Activated CD4-positive, alpha-beta memory T cell treated with anti-CD3 and anti-CD28 coated beads for 36 hours (primary cell): ENCODE measurements at places on chromosomes 5 and 9. TPM values are rescaled to one million over a fixed set of nuclear protein-coding genes. Genes with fewer than 3 reads are reported as not detected.
A peak's percentile ranks its signal among the peaks of the same experiment; 100 is the strongest.

DNA sequence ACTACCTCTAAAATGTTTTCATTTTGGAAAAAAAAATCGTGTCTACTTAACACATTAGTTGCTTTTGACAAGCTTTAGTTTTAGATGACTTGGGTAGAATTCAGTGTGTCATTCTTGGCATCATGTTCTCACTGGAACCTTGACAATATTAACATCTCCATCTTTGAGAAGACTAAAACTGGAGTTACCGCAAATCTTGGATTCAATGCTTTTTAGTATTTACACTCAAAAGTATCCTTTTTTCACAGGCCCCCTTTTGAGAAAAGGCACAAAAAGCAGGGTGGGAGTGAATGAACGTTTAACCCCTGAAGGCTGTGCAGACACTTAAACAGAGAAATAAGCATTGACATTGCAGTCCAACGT lies 549.1 kb downstream of the CSNK1G3 start:
- no peak overlapping the region for H3K4me3 ChIP-seq
- DNase-seq: no peak
- H3K27ac ChIP-seq: no peak overlapping the region
- H3K4me1 ChIP-seq: no peaks in the 10 kb centered on the region
- H3K27me3 ChIP-seq: no peaks in the 10 kb centered on the region
- no peaks in the 10 kb centered on the region for H3K36me3 ChIP-seq

- no peak overlapping the region for H3K4me3 ChIP-seq
- no peaks in the 10 kb centered on the region for H3K4me1 ChIP-seq
- no peak for DNase-seq
- no peak overlapping the region for H3K27ac ChIP-seq
- H3K36me3 ChIP-seq: no peaks in the 10 kb centered on the region
Measured at GRCh38 chr5:129073111-129073510, 21.4 kb upstream of the ISOC1 start.

DNA sequence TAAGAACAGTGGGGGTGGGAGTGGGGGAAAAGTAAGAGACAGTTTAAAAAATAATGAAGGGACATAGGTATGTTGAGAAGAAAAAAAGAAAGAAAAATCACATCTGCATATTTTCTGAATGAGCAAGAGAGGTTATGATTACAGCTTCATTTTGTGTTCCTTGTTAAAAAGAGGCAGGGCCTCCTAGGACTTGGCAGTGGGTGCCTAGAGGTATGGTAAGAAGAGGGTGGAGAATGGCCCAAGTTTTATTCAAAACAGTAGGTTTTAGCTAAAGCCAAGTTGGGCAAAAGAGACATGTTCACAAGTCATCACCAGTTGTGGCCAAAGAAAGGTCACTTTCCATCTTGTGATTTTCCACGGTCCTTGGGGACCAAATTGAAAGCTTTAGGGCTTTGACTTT lies 643.4 kb downstream of the CCDC171 start:
- no peaks in the 10 kb centered on the region for H3K4me1 ChIP-seq
- H3K4me3 ChIP-seq: no peak overlapping the region
- no peak overlapping the region for H3K27ac ChIP-seq
- no peak for DNase-seq
- H3K36me3 ChIP-seq: no peaks in the 10 kb centered on the region

GRCh38 chr9:133770076-133770777 lies 32.1 kb upstream of the SARDH start:
- H3K4me3 ChIP-seq: no peak overlapping the region
- DNase-seq: peak; percentile 5
- H3K36me3 ChIP-seq: peaks cover 14% of the 10 kb centered on the region
- no peaks in the 10 kb centered on the region for H3K27me3 ChIP-seq
- H3K27ac ChIP-seq: no peak overlapping the region

DNA sequence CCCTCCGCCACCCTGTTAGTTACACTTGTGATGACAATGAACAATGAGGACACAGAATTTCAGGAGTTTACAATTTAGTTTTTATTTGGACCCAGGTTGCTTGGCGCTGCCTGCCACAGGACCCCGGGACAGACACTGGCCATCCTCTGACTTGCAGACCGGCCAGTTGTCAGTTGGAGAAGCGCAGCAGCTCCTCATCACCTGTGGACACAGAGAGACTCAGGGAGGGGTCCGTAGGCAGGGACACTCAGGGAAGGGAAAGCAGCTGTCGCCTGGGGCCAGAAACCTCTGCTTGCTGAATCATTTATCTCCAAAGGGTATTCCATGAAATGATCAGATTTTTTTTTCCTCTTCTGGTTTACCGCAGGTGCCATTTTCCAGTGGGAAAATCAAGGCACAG lies 18.0 kb downstream of the AMBP start:
- no peak overlapping the region for H3K4me3 ChIP-seq
- peaks cover 4% of the 10 kb centered on the region for H3K27me3 ChIP-seq
- H3K27ac ChIP-seq: no peak overlapping the region
- H3K36me3 ChIP-seq: no peaks in the 10 kb centered on the region

- H3K27ac ChIP-seq: no peak overlapping the region
- no peaks in the 10 kb centered on the region for H3K27me3 ChIP-seq
- H3K36me3 ChIP-seq: no peaks in the 10 kb centered on the region
- no peak overlapping the region for H3K4me3 ChIP-seq
Measured at GRCh38 chr5:16755641-16756040, 138.8 kb upstream of the RETREG1 start.

- no peak overlapping the region for H3K4me3 ChIP-seq
- DNase-seq: no peak
- no peaks in the 10 kb centered on the region for H3K4me1 ChIP-seq
Measured at GRCh38 chr5:44911501-44911900, 102.8 kb downstream of the MRPS30 start.

- no peaks in the 10 kb centered on the region for H3K27me3 ChIP-seq
- H3K27ac ChIP-seq: no peak overlapping the region
- H3K36me3 ChIP-seq: no peaks in the 10 kb centered on the region
- H3K4me1 ChIP-seq: no peaks in the 10 kb centered on the region
- DNase-seq: no peak
Measured at GRCh38 chr5:125812651-125813050, 610.6 kb upstream of the GRAMD2B start.

GRCh38 chr5:6775571-6775970 lies 62.3 kb downstream of the TENT4A start:
- no peak for DNase-seq
- no peaks in the 10 kb centered on the region for H3K36me3 ChIP-seq
- peaks cover 24% of the 10 kb centered on the region for H3K27me3 ChIP-seq
- no peak overlapping the region for H3K27ac ChIP-seq
- peaks cover 8% of the 10 kb centered on the region for H3K4me1 ChIP-seq
- no peak overlapping the region for H3K4me3 ChIP-seq

- no peaks in the 10 kb centered on the region for H3K36me3 ChIP-seq
- H3K4me3 ChIP-seq: no peak overlapping the region
- H3K27ac ChIP-seq: no peak overlapping the region
- no peak for DNase-seq
Measured at GRCh38 chr9:109286571-109286977, 34.3 kb downstream of the EPB41L4B start.

- no peak overlapping the region for H3K27ac ChIP-seq
- no peak overlapping the region for H3K4me3 ChIP-seq
- H3K27me3 ChIP-seq: peaks cover 2% of the 10 kb centered on the region
- no peak for DNase-seq
- H3K4me1 ChIP-seq: no peaks in the 10 kb centered on the region
Measured at GRCh38 chr9:72371151-72371550, 6.1 kb upstream of the ZFAND5 start.

- H3K27me3 ChIP-seq: no peaks in the 10 kb centered on the region
- no peak overlapping the region for H3K4me3 ChIP-seq
- H3K36me3 ChIP-seq: no peaks in the 10 kb centered on the region
- no peak overlapping the region for H3K27ac ChIP-seq
Measured at GRCh38 chr9:14907696-14908095, 2.5 kb downstream of the FREM1 start.

DNA sequence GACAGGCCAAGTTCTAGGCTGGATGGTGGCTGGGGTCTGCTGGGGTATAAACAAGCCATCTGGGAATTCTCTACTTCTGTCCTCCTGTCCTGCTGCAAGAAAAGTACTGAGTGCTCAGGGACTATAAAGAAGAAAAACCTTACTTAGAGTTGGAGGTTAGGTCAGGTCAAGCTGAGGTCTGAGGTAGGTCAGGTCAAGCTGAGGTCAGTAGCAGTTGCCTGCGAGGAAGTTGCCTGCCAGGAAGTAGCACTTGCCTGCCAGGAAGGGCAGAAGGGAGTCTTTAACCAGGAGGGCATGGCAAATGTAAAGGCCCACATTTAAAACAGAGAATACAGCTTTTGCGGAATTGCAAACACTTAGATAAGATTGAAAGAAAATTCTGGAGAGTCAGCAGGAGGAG lies 51.3 kb upstream of the PRLR start:
- no peak for DNase-seq
- H3K4me1 ChIP-seq: no peaks in the 10 kb centered on the region
- H3K27ac ChIP-seq: no peak overlapping the region

DNA sequence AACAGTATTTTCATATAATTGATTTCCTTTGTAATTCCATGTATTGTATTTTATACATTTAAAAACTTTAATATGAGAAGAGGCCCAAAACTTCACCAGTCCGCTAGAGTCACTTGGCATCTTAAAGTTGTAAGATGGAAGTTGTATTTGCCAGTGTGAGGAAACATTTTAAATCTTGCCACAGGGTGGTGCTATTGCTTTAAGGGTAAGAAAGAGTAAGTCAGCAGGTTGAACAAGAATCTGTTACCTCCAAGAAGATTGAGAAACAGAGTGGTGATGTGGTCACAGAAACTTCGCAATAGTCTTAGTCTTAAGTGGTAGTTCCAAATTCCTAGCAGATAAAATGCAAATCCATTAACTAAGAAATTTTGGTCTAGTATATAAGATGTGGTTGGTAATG lies 39.8 kb upstream of the RANBP6 start:
- peaks cover under 1% of the 10 kb centered on the region for H3K4me1 ChIP-seq
- no peak overlapping the region for H3K4me3 ChIP-seq
- H3K36me3 ChIP-seq: no peaks in the 10 kb centered on the region
- DNase-seq: no peak

DNA sequence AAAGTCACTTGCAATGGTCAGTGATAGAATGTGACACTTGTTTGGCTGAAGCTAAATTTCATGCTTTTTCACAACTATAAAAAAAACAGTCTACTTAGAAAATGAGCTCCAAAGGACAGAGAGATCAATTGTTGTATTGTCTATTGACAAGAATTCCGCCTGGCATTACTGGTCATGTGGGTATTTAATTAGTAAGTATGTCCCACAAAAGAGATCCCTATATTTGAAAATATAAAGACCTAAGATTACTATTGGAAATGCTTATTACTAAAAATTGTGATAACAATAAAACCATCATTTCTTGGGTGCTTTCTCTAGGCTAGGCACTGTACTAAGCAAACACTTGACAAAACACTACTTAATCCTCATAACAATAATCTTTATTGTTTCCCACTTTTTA lies 745.2 kb upstream of the C9orf72 start:
- H3K4me1 ChIP-seq: no peaks in the 10 kb centered on the region
- no peaks in the 10 kb centered on the region for H3K27me3 ChIP-seq
- no peak for DNase-seq
- no peak overlapping the region for H3K4me3 ChIP-seq
- H3K27ac ChIP-seq: no peak overlapping the region
- H3K36me3 ChIP-seq: no peaks in the 10 kb centered on the region

GRCh38 chr5:151719228-151720000 lies 32.7 kb upstream of the SPARC start:
- no peaks in the 10 kb centered on the region for H3K27me3 ChIP-seq
- H3K4me3 ChIP-seq: no peak overlapping the region
- DNase-seq: peak; percentile 36
- H3K27ac ChIP-seq: no peak overlapping the region
- H3K4me1 ChIP-seq: peaks cover 10% of the 10 kb centered on the region

- no peak overlapping the region for H3K4me3 ChIP-seq
- H3K36me3 ChIP-seq: no peaks in the 10 kb centered on the region
- no peaks in the 10 kb centered on the region for H3K4me1 ChIP-seq
- no peak for DNase-seq
- no peak overlapping the region for H3K27ac ChIP-seq
Measured at GRCh38 chr9:122364783-122365150, 6.1 kb upstream of the PTGS1 start.

DNA sequence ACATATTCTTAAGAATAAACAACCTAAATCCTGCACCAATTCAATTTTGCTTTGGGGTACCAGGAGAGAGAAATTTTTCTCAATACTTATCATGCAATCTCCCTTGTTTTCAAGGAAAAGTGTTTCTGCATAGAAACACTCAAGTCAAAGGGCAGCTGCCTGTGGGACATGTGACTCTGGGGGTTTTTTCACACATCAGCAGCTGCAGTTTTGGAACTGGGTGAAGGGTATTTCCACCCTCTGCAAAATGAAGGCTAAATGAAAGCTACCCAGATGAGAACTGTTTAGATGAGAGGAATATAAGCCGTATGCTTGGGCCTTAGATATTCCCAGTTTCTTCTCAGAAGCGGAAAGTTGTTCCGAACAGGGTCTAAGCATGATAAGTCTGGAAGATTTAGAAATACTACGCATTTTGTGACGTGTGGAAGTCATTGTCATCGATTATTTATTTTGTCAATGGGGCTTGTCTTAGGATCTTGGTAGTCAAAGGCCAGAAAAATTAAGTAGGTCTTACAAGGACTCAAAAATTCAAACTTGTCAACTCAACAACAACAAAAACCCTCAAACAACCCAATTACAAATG lies 64.3 kb upstream of the BOD1 start:
- H3K27me3 ChIP-seq: peaks cover 1% of the 10 kb centered on the region
- no peak overlapping the region for H3K27ac ChIP-seq
- DNase-seq: no peak
- peaks cover 5% of the 10 kb centered on the region for H3K4me1 ChIP-seq

- no peak overlapping the region for H3K27ac ChIP-seq
- DNase-seq: no peak
- H3K36me3 ChIP-seq: no peaks in the 10 kb centered on the region
- peaks cover 50% of the 10 kb centered on the region for H3K27me3 ChIP-seq
- peaks cover 3% of the 10 kb centered on the region for H3K4me1 ChIP-seq
- no peak overlapping the region for H3K4me3 ChIP-seq
Measured at GRCh38 chr5:135493406-135494180, 41.4 kb upstream of the TIFAB start.

FOXD4L5 gene
- 0.07 TPM for total RNA-seq

LECT2 gene
- total RNA-seq: not detected

PCDHA8 gene
- not detected for total RNA-seq

SEC61B gene
- total RNA-seq: 161 TPM

FGF18 gene
- 0.10 TPM for total RNA-seq

TUSC1 gene
- not detected for total RNA-seq

AKNA gene
- total RNA-seq: 127 TPM

TDRD7 gene
- 12.5 TPM for total RNA-seq

CYLC2 gene
- total RNA-seq: not detected

SLC6A19 gene
- not detected for total RNA-seq

ERAP2 gene
- 44.8 TPM for total RNA-seq

HTR4 gene
- total RNA-seq: not detected

CATSPER3 gene
- total RNA-seq: 0.53 TPM

ANKRD31 gene
- total RNA-seq: 0.33 TPM
